Mesendoderm (in vitro differentiated cells): ENCODE measurements at places on chromosomes 2 and 18.

DNA sequence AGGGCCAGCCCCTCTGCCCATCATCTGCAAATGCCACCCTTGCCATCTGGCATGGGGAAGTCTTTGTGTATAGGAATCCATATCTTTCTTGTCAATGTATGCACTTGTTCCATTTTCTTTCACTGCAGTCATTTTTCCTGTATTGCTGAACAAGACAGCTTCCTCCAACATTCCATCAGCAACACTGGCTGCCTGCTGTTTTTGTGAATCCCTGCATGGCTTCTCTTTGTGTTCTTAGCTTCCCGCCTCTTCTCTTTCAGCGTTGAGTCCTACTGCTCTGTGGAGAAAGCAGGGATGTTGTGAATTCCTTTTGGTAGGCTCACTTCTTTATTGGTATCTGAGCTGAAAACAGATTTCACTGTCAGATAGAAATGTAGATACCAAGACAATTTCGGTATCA, 150.0 kb downstream of the LPIN1 start:
- DNase-seq = peak; percentile 76

GRCh38 chr2:72841462-72842125, 15.8 kb upstream of the EXOC6B start:
- DNase-seq = no peak

- no peak for DNase-seq
Observed at GRCh38 chr2:74414881-74415761, 6.3 kb downstream of the C2orf81 start.

DNA sequence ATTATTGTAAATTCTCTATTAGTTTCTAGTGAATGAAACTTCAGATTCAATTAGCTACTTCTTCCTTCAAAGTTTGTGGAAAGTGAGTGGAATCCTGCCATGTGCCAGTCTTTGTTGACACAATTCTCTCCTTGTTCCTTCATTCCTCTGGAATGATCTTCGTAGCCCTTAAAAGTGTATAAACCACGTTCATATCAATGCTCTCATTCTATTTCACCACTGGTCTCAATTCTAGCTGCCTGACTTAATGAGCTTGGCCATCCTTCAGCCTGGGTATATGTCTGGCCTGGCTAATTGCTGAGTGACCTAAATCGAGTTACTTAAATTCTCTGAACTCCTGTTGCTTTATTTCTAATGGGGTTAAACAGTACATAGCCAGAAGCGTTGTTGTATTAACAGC, 43.5 kb downstream of the INSIG2 start:
- DNase-seq = no peak

DNA sequence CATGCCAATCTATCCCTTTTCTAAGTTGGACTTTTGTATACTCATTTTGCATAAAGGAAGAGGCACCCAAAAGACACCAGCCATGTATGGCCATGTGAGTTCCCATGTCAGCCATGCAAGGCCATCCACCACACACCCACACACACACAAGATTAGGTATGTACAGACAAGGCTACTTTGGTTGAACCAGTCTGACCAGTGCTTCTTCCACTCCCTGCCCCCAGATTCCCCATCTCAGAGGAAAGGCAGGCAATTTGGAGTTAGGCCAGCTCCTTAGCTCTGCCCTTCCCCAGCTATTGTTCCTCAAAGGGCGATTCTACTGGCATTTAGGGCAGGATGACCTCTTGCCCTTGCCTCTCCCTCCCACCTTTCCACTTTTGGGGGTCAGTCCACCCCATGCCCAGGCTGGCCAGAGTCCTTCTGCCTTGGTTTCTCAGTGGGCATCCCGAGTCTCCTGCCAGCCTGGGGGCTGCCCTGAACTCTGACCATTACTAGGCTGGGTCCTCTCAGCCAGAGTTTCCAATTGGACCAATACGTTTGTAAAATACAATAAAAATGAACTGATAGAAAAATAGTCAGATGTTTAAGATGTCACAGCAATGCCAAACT, 101.1 kb downstream of the ZBTB7C start:
- DNase-seq = no peak

- DNase-seq = peak; percentile 18
Observed at GRCh38 chr18:13335903-13336302, 117.3 kb downstream of the LDLRAD4 start.

GRCh38 chr18:62717169-62717924, 2.0 kb downstream of the PHLPP1 start:
- peak; percentile 79 for DNase-seq

DNA sequence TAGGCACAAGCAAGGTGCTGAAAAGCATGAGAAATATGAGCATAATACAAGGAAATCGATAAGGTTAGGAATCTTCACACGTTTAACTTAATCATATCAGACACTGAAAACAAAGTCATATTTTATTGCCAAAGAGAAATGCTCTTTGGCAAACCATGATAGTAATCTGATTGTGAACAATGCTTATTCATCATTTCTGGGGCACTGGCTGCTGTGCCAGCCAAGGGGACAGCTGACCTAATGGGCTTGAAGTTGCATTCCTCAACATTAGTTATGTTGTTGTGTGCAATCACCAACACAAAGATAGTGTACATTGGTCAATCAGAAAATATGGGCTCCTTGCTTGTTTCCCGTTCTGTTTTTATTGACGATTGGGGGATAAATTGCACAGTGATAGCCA, 83.5 kb downstream of the DPP10 start:
- no peak for DNase-seq

DNA sequence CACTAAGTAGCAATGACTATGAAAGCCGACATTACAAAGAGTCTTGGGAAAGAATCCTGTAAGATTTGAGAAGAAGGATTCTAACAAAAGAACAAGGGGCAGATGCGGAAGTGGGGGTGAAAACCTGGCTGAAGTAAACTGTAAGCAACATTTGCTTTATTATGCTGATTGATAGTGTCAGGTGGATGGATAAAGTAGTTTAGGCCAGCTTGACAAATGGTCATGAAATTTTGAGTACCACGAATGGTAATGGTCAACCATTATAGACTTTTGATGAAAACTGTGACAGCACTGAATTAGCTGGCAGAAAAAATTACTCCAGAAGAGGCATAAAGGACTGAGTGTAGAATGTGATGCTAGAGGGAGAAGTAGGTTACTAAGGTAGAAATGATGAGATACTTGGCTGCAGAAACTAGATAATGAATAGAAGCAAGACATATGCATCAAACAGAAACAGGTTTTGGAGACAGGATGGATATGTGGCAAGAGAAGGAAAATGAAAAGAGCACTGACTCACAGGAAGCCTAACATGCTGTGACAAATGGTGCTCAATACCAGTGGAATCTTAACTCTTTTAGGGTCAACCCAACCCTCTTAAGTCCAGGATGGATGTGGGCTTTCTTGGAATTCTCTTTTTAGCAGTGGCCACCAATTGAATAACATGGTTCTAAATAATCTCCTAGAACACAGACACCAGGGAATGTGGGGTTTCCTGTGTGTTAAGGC, 6.8 kb downstream of the THUMPD2 start:
- DNase-seq = peak; percentile 60

- peak; percentile 61 for DNase-seq
Observed at GRCh38 chr2:46487667-46488335, 8.4 kb downstream of the TMEM247 start.

- DNase-seq = no peak
Observed at GRCh38 chr18:54396760-54397159, 39.1 kb downstream of the C18orf54 start.

DNA sequence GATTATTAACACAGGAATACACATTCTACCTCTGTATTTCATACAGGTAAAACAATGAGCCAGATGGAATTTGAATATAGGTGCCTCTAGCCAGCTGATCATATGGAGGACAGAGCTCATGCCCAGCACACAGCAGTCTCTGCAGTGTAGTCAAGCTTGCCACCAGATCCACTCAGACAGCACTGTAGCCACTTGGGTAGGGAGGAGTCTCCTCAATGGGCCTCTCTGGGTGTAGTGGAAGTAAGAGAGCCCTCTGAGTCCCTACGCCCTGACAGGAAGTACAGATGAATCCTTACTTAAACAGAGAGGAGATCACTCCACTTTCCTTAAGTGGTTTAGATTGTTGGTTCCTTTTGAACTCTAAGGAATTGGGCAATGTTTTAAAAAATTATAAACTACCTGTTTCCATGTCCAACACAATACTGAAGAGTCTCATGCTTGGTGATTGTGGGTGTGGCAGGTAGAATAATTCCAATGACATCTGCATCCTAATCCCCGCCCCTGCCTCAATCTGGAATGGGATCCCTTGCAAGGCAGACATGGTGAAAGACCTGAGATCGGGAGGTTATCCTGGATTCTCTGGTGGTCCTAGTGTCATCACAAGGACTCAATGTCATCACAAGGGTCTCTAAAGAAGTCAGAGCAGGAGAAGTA, 23.0 kb upstream of the TMEM200C start:
- DNase-seq = no peak

GRCh38 chr2:68237976-68238580, 14.3 kb downstream of the PPP3R1 start:
- DNase-seq = no peak

DNA sequence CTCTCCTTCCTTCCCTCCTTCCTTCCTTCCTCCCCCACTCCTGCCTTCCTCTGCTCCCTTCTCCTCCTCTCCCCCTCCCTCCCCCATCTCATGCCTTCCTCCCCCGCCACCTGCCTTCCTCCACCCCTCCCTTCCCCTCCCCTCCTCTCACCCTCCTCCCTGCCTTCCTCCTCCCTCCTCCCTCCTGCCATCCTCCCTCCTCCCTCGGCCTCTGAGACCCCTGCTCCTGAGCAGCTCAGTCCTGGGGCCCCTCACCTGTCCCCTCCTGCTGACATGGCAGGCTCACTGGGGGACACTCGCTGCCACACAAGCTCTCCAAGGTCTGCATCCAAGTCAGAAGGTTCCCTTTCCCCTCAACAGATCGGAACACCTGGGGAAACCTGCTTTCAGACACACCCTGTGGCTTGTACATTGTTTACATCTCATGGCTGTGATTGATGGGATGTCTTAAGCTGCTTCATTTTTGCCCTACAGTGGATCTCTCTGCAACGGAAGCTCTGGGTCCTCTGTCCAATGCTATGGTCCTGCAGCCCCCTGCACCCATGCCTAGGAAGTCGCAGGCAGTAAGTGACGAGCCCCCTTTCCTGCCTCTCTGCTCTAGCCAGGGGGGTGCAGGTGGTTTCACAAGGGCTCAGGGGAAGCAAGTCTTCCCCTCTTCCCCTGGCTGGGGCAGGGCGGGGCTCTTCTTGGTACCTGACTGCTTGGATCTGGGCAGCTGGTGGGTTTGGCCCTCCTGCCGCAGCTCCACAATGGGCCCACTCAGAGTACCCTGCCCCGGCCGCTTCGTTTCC, 22.9 kb downstream of the ITGB1BP1 start:
- no peak for DNase-seq

DNA sequence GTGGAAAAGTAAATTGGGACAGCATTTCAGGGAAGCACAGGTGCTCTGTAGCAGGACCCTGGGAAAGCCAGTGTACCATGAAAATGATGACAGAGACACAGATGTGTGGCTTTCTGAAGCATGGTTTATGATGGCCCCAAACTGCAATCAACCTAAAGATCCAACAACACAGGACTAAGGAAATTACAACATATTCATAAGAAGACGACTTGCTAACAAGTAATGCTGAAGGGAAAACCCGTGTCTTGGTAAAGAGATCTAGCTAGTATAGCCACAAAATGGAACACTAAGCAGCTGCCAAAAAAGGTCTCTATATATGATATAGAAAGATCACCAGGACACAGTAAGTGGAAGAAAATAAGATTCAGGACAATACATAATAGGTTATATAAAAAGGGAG, 53.2 kb downstream of the UXS1 start:
- DNase-seq = no peak

DNA sequence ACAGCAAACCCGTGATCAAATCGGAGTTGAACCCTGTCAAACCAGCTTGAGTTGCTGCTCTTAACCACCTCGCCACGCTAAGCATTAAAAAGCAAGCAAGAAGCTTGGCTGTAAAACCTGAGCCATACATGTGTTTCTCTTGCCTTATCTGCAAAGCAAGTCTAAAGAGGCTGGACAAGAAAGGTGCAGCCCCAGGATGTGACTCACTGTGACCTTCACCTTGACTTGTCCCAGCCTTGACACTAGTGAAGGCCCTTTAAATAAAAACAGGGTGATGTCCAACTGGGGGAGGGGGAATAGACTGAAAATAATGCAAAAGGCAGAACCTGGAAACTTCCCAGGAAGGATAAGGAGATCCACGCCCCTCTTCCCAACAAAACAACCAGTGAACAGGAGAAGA, 127.6 kb upstream of the NPAS2 start:
- no peak for DNase-seq

- no peak for DNase-seq
Observed at GRCh38 chr18:59518705-59519104, 159.6 kb upstream of the LMAN1 start.

DNA sequence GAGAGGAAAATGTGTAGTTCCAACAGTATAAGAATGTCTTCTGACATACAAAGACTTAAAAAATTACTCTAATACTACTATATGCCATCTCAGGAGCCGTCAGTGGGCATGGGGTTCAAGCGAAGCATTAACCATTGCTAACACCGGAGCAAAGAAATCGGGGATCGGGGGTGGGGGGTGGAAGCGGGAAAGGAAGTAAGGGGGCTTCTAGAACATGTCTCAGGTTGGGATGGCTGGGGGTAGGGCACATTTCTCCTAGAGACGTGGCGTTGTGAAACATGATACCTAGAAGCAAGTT, 702 bp downstream of the LMAN1 start:
- DNase-seq = no peak

GRCh38 chr18:69032009-69032408, 234.1 kb downstream of the CCDC102B start:
- DNase-seq = no peak

- DNase-seq = no peak
Observed at GRCh38 chr2:232568161-232568560, 17.7 kb downstream of the EIF4E2 start.

GRCh38 chr18:42025974-42026625, 71.1 kb downstream of the PIK3C3 start:
- no peak for DNase-seq

GRCh38 chr2:110205660-110206455, 1.0 kb upstream of the NPHP1 start:
- DNase-seq = no peak

GRCh38 chr2:168573128-168573903, 117.2 kb downstream of the CERS6 start:
- DNase-seq = peak; percentile 15

DNA sequence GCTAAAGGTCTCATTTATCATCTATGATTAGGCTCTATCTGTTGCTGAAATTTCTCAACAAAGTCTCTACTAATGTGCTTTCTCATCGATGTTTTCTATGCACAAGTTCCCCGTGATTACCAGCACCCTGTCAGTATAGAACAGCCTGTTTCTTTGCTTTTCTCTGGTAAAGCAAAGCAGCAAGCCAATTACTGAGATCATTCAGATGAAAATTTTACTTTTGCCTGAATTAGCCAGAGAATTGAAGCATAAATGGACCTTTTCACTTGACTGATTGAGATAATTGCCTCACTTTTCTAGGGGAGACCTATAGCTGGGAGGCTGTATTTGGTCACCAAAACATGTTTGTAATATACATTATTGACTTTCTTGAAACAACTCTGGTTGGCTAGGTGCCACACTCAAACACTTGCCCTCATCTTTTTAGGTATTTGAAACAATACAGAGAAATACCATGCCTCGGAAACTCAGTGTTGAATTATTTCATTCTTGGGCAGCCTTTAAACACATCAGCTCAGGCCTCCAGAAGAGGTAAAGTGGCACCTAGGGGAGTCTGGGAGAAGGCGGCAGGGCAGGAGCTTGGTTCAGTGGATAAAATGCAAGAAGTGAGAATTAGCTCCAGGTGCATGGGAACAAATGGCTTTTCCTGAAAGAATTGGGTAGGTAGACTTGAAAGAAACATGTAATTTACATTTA, 96.2 kb downstream of the GALNT3 start:
- no peak for DNase-seq
